ENCODE measurements at places on chromosomes 6 and 20. TPM values are rescaled to one million over a fixed set of nuclear protein-coding genes. Genes with fewer than 3 reads are reported as not detected.

HLA-DPB1 gene
- not detected for polyA plus RNA-seq

OPRM1 gene
- not detected for polyA plus RNA-seq

DNA sequence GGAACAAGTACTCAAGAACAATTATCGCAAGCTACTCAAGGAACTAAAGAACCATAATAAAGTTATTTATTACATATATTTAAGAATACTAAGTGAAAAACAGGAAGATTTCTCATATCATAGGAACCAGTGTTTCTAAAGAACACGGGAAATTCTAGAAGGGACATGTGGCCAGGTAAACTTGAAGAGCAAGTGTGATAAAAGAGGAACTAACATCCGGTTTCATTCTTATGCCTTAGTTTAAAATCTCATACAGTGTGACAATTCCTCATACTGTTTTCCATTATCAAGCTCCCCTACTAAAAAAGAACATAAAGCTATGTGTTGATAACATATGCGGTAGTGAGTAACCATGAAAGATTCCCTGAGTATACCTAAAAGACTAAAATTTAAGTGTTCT is 163.5 kb upstream of the SHLD1 start:
- DNase-seq, result no peak

RPS6KA2 gene
- polyA plus RNA-seq, result 0.47 TPM

DNA sequence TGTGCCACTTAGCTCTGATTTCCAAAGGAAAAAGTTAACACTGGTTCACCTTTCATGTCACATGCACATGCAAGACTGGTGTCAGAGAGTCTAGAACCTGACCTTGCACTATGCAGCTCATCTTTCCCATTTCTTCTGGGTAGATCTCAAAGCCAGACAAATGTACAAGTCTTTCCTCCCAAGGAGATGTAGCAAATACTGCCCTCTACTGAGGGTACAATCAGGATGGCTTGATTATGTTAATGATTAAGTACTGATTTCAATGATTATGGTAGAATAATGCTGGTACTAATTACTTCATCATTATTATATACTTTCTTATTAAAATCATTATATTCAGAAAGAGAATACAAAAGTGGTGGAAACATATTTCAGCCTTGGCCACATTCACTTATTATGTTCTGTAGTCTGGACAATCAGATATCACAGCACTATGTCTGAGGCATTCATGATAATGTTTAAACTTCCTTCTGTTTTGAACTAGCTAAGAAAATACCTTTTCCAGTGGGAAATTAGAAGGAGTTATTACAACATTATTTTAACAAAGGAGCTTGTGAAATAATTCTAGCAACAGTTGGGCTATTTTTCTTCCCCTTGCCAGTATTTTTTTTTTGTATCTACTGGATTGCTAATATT is 68.5 kb upstream of the FOXO3 start:
- DNase-seq, result peak; percentile 25

DNA sequence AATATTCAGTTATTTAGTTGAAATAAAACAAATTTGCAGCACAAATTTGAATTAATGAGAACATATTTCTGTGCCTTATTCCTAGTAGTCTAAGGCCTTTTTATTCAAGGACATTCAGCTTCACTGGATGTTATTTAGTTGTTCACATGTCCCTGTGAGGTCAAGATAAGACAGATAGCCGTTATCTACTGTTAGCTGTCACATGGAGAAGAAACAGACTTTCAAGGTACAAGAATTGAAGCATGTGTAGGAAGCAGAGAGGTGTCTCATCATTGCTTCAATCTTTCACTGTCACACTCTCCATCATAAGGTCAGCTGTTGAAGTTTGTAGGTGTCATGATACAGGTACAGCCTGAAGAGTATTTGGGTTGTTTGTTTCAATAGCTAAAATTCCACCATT is 112.9 kb upstream of the JAG1 start:
- no peak for DNase-seq

LRRC73 gene
- polyA plus RNA-seq, result 0.08 TPM

DNA sequence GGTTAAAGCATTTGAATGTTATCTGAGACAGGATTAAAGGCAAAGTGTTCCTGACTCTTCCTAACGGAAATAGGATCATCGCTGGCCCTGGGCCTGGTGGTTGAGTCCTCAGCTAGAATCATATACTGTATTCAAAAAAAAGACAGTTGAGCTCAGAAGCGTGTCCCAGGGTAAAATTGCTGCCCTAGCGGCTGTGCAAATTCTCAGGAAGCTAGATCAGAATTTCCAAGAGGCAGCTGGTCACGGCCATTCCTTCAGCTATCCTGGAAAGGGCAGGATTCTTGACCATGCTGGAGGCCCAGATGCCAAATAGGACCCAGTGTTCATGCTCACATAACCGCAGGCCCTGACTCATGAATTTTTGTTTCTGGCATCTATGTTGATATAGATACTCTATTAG is 67.4 kb downstream of the STMND1 start:
- DNase-seq, result no peak

DNA sequence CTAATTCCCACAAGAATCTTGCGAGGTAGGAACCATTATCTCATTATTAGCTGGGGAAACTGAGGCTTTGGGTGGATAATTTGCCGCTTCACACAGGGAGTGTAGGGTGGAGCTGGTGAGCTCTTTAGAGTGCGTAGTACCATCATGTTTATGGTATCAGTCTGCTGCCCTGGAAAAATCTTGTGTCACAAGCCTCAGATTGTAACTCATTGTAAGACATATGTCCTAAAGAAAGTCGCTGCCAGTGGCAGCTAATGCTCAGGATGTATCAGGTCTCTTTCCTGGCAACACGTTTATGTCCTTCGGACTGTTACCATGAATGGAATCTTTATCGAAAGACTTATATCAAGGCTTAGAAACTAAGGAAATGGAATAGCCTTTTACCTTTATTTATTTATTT is 1.9 kb downstream of the ZFAND3 start:
- no peak for DNase-seq

DNA sequence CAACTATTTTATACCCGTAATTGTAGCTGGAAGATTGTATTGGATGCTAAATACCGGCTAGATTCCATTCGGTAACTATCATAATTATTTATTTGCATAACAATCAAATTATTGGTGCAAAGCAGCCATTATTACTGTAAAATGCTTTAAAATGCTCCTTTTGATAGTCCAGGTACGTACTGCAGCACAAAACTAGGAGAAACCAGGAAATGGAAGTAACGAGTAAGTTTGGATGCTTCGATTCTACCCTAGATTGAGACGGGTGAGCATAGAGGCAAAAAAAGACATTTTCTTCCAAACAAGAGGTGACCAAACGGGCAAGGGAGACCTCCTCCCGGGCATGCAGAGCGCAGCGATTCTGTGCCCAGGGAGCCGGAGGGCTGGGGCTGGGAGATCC is 469 bp upstream of the XRN2 start:
- DNase-seq, result no peak

Data from HepG2 (cell line).